ENCODE measurements at places on chromosomes 4 and X.

- DNase-seq: no peak
Observed at GRCh38 chr4:152628128-152628527, 51.7 kb downstream of the TMEM154 start.

- DNase-seq: no peak
Observed at GRCh38 chr4:45692131-45692735, 431.6 kb downstream of the GABRG1 start.

GRCh38 chrX:11555759-11556158, 110.0 kb downstream of the ARHGAP6 start:
- no peak for DNase-seq

GRCh38 chrX:132444936-132445335, 43.9 kb downstream of the MBNL3 start:
- DNase-seq: no peak

DNA sequence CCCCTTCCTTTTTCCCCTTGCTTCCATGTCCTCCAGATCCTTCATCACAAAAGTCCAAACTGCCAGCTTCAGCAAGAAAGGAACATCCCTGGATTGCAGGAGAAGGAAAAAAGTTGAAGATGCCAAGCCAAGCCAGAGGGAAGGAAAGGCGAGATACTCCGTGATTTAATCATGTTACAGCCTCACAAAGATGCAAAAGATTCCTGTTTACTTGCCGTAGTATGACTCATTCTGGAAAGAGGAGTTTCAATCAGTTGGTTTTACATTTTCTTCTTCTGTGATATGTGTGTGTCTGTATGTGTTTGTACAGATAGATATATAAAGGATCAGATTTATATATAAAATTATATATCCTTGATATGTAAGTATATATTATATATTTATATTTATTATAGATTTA, 69.3 kb downstream of the BTC start:
- no peak for DNase-seq

All from stimulated activated CD8-positive, alpha-beta memory T cell treated with anti-CD3 and anti-CD28 coated beads, Interleukin-15, amount 100 ng/mL, for 48 hours (primary cell).